ENCODE measurements at places on chromosomes 12 and 14. TPM values are rescaled to one million over a fixed set of nuclear protein-coding genes. Genes with fewer than 3 reads are reported as not detected.
A peak's percentile ranks its signal among the peaks of the same experiment; 100 is the strongest.

DNA sequence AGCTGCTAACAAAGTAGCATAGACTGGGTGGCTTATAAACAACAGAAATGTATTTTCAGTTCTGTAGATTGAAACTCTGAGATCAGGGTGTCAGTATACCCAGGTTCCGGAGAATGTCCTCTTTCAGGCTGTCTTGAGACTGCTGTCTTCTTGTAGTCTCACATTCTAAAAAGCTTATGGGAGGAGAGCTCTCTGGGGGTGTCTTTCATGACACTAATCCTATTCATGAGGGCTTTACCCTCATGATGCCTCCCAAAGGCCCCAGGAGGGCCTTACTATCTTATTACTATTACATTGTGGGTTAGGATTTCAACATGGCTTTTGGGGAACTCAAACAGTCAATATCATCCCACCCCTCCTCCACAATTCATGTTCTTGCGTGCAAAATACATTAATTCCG, 94.3 kb downstream of the AEBP2 start:
- H3K4me1 ChIP-seq, result peaks cover 13% of the 10 kb centered on the region
- H3K27ac ChIP-seq, result no peak overlapping the region
- H3K36me3 ChIP-seq, result no peaks in the 10 kb centered on the region
- no peak overlapping the region for H3K4me3 ChIP-seq
- no peak for DNase-seq

DNA sequence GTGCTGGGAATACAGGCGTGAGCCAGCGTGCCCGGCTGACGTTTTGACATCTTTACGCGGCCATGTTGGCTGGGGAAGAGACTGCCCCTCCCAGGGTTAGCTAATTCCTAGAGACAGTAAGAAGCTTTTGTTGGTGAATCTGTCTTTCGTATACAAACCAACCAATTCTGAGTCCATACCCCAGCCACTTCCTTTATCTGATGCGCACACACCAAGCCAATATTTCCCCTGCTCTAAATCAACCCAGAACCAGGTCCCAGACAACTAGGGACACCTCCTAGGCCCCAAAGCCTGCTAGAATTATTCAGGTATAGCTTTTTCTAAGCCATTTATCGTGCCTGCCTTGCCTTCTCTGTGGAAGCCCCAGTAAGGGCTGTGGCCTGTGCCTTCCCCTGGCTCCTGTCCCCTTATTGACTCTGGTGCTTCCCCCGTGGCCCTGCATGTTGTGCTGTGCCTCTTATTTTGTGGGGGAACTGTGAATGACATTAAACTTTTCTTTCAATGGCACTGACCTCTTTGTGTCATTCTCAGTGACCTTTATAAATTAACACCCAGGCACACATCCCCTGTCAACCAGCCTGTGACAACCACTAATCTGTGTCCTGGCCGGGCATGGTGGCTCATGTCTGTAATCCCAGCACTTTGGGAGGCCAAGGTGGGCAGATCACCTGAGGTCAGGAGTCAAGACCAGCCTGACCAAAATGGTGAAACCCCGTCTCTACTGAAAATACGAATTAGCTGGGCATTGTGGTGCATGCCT, 10.7 kb upstream of the EVL start:
- H3K36me3 ChIP-seq, result no peaks in the 10 kb centered on the region
- peaks cover 29% of the 10 kb centered on the region for H3K4me1 ChIP-seq
- H3K4me3 ChIP-seq, result no peak overlapping the region
- H3K27me3 ChIP-seq, result no peaks in the 10 kb centered on the region
- H3K27ac ChIP-seq, result no peak overlapping the region

DNA sequence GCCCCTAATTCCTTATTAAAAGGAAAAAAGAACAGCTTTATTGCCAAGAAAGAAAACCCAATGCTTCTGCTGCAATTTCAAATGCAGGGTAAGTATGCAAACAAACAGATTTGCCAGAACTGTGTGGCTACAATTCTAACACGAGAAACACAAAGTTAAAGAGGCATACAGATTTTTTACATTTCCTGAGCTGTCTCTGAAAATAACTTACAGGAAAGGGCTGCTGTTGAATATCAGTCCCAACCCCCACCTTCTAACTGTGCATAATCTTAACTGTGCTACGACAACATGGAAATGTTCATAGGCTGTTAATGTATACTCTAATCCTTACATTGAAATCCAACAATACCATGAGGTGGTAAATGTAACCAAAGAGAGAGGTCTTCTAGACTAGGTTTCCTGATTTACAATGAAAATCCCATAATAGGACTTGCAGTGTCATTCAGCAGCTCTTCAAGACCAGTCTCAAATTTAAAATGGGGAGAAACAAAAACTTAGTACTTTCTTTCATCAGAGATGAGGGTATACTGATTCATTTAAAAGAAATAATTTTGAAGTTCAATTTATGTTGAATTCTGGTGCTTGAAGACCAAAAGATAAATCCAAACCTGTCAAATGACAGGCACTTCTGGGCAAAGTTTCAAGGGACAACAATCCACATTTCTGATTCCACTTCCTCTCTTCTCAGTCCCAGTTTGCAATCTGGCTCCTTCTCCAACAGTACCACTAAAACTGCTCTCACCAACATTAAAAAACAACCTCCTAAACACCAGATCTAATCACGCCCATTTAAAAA, 14.4 kb downstream of the FGD6 start:
- H3K27me3 ChIP-seq, result no peaks in the 10 kb centered on the region
- no peaks in the 10 kb centered on the region for H3K36me3 ChIP-seq
- H3K4me3 ChIP-seq, result no peak overlapping the region
- no peak for DNase-seq

GRCh38 chr12:47808050-47808449, 11.7 kb downstream of the HDAC7 start:
- DNase-seq, result peak; percentile 78
- H3K4me3 ChIP-seq, result peak overlapping the region; percentile 6
- peak overlapping the region; percentile 61 for H3K27ac ChIP-seq
- H3K4me1 ChIP-seq, result peaks cover 99% of the 10 kb centered on the region

- H3K4me1 ChIP-seq, result no peaks in the 10 kb centered on the region
- no peaks in the 10 kb centered on the region for H3K27me3 ChIP-seq
- no peak overlapping the region for H3K27ac ChIP-seq
- no peak for DNase-seq
- no peak overlapping the region for H3K4me3 ChIP-seq
These were observed 193.3 kb upstream of the SYT1 start for GRCh38 chr12:78671295-78671694.

GRCh38 chr14:71321574-71322315, 414.5 kb downstream of the PCNX1 start:
- H3K36me3 ChIP-seq, result no peaks in the 10 kb centered on the region
- H3K27me3 ChIP-seq, result no peaks in the 10 kb centered on the region
- peaks cover 32% of the 10 kb centered on the region for H3K4me1 ChIP-seq
- peak overlapping the region; percentile 99 for H3K4me3 ChIP-seq
- no peak for DNase-seq

- no peak overlapping the region for H3K27ac ChIP-seq
- no peak for DNase-seq
- no peaks in the 10 kb centered on the region for H3K27me3 ChIP-seq
- H3K4me3 ChIP-seq, result no peak overlapping the region
These were observed 91.2 kb downstream of the RCOR1 start for GRCh38 chr14:102683399-102684297.

GRCh38 chr12:2268471-2269286, 215.9 kb downstream of the CACNA1C start:
- peaks cover 34% of the 10 kb centered on the region for H3K4me1 ChIP-seq
- no peaks in the 10 kb centered on the region for H3K36me3 ChIP-seq
- no peak overlapping the region for H3K4me3 ChIP-seq
- DNase-seq, result no peak
- H3K27me3 ChIP-seq, result no peaks in the 10 kb centered on the region

GRCh38 chr12:76029982-76030340, 1.6 kb downstream of the PHLDA1 start:
- H3K36me3 ChIP-seq, result no peaks in the 10 kb centered on the region
- no peak for DNase-seq
- peak overlapping the region; percentile 94 for H3K27ac ChIP-seq
- H3K4me3 ChIP-seq, result peak overlapping the region; percentile 79
- H3K4me1 ChIP-seq, result peaks cover 25% of the 10 kb centered on the region

GRCh38 chr12:57476162-57476992, 3.3 kb downstream of the ARHGAP9 start:
- H3K4me3 ChIP-seq, result peak overlapping the region; percentile 51
- H3K27ac ChIP-seq, result no peak overlapping the region
- DNase-seq, result no peak
- no peaks in the 10 kb centered on the region for H3K36me3 ChIP-seq

DNA sequence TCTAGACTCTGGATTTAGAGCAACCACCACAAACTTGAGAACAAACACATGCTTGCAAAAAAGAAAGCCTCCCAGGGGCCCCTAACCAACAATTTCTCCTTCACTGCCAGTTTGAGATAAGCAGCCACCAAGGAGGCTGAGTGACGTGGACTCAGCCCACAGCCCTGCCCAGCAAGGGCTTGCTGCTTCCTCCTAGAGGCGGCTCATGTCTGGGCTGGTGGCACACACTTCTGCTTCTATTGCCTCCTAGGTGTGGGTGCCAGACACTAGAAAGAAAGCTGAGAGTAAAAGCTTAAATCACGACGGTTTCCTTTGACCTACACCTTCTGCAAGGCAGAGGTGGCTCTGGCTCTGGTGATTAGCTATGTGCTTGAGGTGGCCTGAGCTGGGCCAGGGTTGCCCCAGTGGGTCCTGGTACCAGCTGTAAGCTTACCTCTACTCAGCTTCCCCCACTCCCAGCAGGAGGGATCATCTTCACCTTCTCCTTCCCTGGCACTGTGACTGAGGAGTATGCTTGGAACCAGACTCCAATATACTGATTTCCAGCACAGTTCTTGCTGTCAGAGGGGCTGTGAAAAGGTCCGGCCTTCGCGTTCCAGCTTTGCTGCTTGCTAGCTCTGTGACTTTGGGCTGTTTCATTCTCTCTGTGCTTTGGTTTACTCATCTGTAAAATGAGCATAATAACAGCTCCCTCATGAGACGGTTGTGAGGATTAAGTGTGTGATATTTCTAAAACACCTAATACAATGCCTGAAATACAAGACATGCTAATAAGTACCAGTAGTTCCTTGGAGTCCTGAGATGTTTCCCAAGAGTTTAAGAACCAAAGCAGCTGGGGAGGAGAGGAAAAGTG, 89.7 kb upstream of the PARP11 start:
- no peak overlapping the region for H3K27ac ChIP-seq
- no peaks in the 10 kb centered on the region for H3K36me3 ChIP-seq
- H3K4me3 ChIP-seq, result no peak overlapping the region
- DNase-seq, result no peak

- no peak overlapping the region for H3K4me3 ChIP-seq
- H3K4me1 ChIP-seq, result no peaks in the 10 kb centered on the region
- H3K36me3 ChIP-seq, result no peaks in the 10 kb centered on the region
- DNase-seq, result no peak
- no peak overlapping the region for H3K27ac ChIP-seq
- no peaks in the 10 kb centered on the region for H3K27me3 ChIP-seq
These were observed 49.9 kb downstream of the ESR2 start for GRCh38 chr14:64244279-64244678.

DNA sequence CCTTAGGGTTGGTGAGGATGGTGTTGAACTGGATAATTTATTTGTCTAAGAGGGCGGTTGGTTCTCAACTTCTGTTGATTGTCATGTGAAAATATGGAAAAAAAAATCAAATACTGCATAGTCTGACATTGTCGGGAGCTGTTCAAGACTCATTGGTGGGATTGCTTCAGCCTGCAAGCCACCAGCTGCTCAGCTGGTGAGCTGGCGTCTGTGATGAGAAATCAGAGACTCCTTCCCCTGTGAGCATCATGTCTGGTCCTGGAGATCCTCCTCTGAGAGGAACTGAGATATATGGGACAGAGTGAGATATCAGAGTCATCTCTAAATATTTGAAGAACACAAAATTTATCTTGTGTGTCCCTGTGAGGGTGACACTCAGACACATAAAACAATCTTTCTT, 49.9 kb downstream of the TRIM9 start:
- no peaks in the 10 kb centered on the region for H3K36me3 ChIP-seq
- no peak overlapping the region for H3K4me3 ChIP-seq
- no peaks in the 10 kb centered on the region for H3K27me3 ChIP-seq
- H3K27ac ChIP-seq, result no peak overlapping the region
- H3K4me1 ChIP-seq, result no peaks in the 10 kb centered on the region
- DNase-seq, result no peak

DNA sequence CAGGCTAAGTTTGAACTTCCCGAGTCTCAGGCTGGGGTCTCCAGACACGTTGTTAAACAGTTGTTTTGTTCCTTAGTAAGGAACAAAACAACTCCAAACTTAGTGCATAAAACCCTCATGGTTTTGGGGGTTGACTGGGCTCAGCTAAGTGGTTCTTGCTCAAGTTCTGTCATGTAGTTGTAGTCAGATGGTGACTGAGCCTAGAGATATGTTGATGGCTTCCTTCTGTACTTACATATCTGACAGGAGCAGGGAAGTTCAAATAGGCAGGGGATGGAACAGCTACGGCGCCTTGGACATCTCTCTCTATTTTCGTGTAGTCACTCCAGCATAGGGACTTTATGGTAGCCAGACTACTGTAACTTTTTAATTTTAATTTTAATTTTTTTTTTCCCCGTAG, 45.7 kb downstream of the SPATS2 start:
- no peak overlapping the region for H3K4me3 ChIP-seq
- H3K4me1 ChIP-seq, result peaks cover 18% of the 10 kb centered on the region
- H3K27ac ChIP-seq, result no peak overlapping the region
- H3K36me3 ChIP-seq, result no peaks in the 10 kb centered on the region
- DNase-seq, result no peak
- no peaks in the 10 kb centered on the region for H3K27me3 ChIP-seq

GRCh38 chr14:57262117-57262516, 6.6 kb downstream of the EXOC5 start:
- peaks cover 24% of the 10 kb centered on the region for H3K4me1 ChIP-seq
- H3K27ac ChIP-seq, result no peak overlapping the region
- H3K4me3 ChIP-seq, result no peak overlapping the region
- H3K27me3 ChIP-seq, result no peaks in the 10 kb centered on the region
- H3K36me3 ChIP-seq, result no peaks in the 10 kb centered on the region

DNA sequence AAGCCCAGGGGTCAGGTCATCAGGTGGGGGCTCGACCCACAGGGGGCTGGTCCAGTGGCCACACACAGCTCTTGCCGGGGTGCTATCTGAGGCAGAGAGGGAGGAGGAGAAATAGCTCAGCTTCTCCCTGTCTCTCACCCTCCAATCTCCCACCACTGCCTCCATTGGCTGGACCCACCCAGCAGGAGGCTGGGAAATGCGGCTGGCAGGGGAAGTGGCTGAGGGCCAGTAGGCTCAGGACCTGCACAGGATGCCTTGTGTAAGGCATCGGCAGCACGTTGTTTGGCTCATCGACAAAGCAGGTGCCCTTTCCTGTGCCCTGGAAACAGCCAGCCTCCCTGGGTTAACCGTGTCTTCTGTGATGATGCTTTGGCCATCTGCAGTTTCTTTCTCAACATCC, 58.8 kb upstream of the SLC24A4 start:
- no peaks in the 10 kb centered on the region for H3K36me3 ChIP-seq
- H3K27me3 ChIP-seq, result no peaks in the 10 kb centered on the region
- no peak for DNase-seq

DNA sequence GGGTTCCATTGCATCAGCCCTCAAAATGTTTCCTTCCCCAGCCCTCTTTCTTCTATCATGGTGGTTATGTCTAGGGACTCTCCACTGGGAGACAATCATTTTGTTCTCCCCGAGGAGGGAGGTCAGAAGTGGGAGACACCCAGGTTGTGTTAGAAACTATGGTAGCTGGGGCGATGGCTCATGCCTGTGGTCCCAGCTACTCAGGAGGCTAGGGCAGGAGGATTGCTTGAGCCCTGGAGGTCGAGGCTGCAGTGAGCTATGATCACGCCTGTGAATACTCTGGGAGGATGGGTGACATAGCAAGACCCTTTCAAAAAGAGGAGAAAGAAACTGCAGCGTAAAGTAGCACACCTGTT, 13.0 kb upstream of the LRRC23 start:
- no peak for DNase-seq
- peak overlapping the region; percentile 55 for H3K4me3 ChIP-seq
- H3K4me1 ChIP-seq, result peaks cover 13% of the 10 kb centered on the region
- H3K27me3 ChIP-seq, result no peaks in the 10 kb centered on the region
- H3K36me3 ChIP-seq, result no peaks in the 10 kb centered on the region

MARK3 gene
- 44.6 TPM for total RNA-seq

BMP4 gene
- 15.3 TPM for total RNA-seq

ACVR1B gene
- total RNA-seq, result 58.4 TPM

ACAD10 gene
- 24.0 TPM for total RNA-seq

Measured in suprapubic skin (tissue), 4 donors.